ENCODE measurements at places on chromosomes 2 and 18.

DNA sequence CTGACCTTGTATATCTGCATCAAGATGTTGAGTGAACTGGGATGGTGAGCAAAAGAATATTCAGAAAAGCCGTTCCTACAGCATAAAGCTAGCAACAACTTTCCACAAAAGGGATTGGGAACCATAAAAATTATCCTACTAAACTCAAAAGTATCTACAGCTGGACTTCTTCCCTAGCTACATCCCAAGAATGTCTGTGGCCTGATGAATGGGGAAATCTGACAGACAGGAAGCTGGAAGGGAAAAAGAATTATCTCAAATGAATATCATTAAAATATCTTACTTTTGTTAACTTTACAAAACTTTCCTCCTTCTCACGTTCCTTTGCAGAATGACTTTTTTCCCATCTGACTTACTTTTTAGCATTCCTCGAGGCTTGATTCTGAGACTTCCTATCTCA, 150.9 kb downstream of the PDE11A start:
- DNase-seq: no peak

DNA sequence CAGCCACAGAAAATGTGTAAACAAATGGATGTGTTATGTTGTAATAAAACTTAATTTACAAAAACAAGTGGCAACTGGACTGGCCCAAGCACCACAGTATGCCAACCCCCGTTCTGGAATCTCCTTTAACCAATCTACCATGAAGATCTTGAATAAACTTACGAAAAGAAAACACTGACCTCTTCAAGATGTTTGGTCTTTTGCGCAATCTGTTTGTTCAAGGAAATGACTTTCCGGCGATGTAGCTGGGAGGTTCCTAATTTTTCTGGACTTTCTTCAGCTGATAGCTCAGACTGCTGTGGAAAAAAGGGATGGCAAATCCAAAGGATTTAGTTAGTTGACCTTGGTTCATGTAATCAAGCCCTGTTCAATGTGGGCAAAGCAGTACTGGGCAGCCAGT, 55.7 kb downstream of the CCDC93 start:
- no peak for DNase-seq

GRCh38 chr2:196244966-196245365, 73.6 kb upstream of the STK17B start:
- no peak for DNase-seq

GRCh38 chr18:36025025-36025424, 42.3 kb downstream of the RPRD1A start:
- no peak for DNase-seq

DNA sequence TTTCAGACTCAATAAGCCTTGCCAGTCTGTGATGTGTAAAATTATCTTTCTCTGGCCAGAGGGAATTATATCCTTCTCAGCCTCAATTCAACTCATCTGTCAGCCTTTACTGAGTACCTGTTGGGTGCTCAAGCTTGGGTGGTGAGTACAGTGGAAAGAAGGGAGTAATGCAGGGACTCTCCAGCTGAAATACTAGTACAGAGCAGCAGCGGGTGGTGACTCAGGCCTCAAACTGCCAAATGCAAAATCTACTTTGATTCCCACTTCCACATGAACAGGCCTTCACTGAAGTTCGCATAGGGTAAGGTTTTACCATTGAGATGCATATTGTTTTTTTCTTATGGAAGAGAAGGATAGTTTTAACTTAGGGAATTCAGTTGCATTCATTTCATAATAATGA, 326.8 kb downstream of the LRRTM1 start:
- no peak for DNase-seq

DNA sequence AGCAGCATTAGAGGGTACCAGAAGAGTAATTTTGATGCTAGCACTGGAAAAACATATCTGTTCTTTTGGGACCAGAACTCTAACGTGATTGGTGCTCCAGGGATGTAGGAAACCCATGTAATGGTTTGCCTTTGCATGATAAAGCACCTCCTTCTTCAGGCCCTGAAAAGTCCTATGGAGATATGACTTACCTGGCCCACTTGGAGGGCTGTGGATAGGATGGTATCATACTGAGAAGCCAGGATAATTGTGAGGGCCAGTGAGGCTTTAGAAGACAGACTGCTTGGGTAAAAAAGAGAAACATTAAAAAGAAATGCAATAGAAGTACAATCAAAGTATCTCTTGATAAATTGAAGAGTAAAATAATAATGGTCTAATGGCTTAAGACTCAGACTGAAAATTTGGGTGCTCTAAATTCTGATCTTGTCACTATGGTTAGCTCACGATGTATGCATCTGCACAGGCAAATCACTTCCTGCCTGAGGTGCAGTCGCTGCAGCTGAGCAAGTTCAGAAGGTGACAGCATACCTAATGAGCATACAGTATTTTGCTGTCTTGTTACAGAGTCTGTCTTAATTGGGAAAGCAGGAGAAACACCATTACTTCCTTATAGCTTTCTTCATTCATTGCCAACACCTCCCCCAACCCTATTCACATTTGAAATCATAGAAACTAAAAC, 371.5 kb downstream of the NUP35 start:
- no peak for DNase-seq

Measured in CD4-positive, alpha-beta T cell treated with Interleukin-1 beta for 1 hour (primary cell).